ENCODE measurements at places on chromosomes 5 and 9.

DNA sequence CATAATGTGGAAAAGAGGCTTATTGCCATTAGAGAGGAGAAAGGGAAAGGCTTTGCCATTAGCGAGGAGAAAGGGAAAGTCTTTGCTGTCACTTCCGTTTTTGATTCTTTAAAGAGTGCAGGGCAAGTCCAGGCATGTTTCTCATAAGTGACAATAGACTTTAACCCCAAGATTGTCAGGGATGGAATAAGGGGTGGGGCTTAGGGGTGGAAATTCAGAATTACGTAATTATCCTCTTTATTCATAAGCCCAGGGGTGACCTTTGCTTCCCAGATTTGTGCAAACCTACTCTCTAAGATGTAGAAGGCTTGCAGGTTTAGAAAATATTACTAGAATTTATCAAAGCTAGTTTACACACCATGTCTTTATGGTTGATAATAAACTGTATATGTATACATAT is 2.3 kb upstream of the PLK2 start:
- DNase-seq: no peak

DNA sequence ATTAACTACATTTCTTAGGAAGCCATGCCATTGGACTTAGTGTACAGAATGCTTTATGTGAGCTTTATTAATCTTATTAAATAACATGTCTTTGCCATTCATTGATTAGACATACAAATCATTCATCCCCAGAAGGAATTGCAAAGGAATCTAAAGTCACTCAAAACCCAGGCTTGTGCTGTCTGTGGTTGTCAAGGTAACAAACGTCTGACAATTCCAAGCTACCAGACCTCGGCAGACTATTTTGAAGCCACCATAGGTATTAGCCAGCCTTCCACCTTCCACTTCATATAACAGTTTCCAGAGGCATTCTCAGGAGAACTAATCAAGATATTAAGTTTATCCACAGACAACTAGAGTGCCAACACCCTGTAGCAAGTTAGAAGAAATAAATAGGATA is 135.2 kb upstream of the TUSC1 start:
- no peak for DNase-seq

- no peak for DNase-seq
Measured at GRCh38 chr5:179698935-179699615, at the start of gene CANX. TSS of gene CANX (plus strand) at chr5:179698967. CDS start at chr5:179705682, 6,715 bp downstream.

GRCh38 chr9:93974151-93974550 is 19.0 kb upstream of the BARX1 start:
- DNase-seq: no peak

- no peak for DNase-seq
Measured at GRCh38 chr5:112161392-112161748, 257.7 kb downstream of the EPB41L4A start.
